AG04449 (cell line): ENCODE measurements at places on chromosomes 2 and 18.

DNA sequence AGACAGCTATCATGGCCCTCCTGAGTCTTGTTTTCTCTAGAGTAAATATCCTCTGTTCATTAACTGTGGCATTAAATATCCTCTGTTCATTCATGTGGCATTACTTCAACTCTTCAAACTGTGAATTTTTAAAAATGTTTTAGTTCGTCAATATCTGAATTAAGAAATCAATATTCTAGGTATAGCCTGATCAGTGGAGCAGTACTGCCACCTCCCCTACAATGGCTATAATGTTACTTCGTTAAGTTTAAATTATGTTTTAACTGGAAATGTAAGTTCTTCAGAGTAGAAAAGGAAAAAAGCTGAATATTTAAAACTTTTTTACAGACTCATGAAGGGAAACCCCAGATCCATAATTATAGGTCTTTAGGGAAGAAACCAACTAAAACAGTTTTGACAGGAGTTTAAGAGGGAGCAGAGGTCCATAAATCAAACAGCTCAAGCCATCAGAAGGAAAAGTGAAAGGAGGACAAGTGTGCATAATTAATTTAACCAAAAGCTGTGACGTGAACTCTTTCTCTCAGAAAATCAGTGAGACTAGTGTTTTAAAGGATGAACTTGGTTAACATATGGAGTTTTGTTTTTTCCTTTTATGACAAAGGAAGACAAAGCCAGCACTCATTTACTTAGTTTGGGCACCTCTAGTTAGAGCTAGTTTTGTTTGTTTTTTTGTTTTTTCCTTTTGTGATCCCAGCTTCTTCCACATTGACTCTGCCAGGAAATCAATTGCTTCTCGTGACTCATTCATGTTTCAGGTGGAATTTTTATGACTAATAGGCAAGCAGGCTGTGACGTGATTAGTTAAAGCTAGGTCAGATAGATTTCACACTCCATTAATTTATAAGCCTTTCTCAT is 44.9 kb downstream of the RBBP8 start:
- DNase-seq: peak; percentile 40

- no peak for DNase-seq
These were observed 131.1 kb downstream of the ZBTB7C start for GRCh38 chr18:48278081-48278480.

DNA sequence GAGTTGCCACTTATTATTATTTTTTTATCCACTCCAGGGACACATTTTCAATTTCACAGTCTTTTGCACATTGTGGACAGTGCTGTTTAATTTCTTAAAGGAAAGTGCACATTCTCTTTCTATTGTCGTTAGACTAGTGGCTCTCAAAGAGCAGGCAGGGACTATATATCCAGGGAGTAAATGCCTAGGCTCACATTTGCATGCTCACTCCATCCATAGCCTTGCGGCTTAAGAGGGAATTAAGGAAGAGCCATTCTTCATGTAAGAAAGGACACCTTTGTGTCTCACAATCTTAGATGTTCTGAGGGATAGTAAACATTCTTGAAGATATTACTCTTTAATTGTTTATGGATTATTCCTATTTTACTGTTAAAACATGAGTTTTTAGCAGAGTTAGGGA is 70.8 kb downstream of the FIGN start:
- no peak for DNase-seq

DNA sequence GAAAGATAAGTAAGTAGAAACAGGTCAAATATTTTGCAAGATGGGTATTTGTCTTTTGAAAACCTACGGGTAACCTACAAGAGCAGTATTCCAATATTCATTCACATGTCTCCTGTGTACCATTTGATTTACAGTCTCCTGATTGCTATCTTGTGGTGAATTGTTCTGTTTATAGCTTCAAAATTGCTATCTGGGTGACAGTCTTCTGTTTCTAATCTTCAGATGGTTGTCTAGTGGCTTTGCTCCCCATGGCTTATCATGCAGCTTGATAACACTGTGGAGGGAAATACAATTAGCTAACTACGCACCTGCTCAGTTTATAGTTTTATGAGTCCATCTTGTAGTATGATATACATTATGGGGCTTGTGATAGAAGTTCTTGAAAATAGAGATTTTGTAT is 816.8 kb downstream of the CPS1 start:
- no peak for DNase-seq

GRCh38 chr2:45789961-45790723 is 138.7 kb downstream of the PRKCE start:
- no peak for DNase-seq

DNA sequence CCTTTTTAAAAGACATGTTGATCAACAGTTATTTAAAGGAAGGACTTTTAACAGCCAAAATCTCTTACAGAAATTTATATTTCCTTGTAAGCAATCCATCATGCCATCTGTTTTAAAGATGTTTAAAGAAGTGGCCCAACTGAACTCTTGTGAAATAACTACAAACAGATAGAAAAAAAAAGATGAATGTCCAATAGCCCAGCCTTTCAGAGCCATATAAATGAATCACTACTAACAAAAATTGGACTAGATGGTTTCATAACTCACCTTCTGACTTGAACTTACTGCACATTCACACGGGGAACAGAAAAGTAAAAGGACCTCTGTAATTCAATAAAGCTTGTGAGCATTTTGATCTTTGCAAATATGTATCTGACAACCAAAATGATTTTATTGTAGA is 319.0 kb upstream of the CHAC2 start:
- DNase-seq: no peak

GRCh38 chr18:62336618-62337017 is 11.5 kb downstream of the TNFRSF11A start:
- no peak for DNase-seq
